NCI-H510A (cell line): ENCODE measurements at places on chromosomes 3 and 15.
A peak's percentile ranks its signal among the peaks of the same experiment; 100 is the strongest.

- no peak for DNase-seq
These were observed 5.9 kb upstream of the WNT5A start for GRCh38 chr3:55492976-55493375.

DNA sequence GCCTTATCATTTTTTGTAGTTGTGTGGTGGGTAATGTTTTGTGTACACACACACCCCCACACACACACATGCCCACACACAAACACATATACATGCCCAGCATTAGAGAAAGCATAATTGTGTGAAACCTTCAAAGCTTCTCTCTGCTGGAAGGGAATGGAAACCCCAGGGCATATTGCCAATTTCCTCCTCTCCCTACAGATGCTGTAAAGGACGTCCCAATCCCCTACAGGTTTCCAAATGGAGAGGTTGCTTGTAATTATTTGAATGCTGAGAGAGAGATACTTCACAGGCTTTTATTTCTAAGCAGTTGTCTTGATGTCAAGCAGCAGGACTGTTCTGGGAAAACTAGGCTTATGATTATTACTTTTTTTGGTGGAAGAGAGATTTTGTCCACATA lies 23.0 kb upstream of the CCK start:
- DNase-seq = no peak

GRCh38 chr3:25036633-25037032 lies 391.4 kb upstream of the RARB start:
- DNase-seq = no peak

DNA sequence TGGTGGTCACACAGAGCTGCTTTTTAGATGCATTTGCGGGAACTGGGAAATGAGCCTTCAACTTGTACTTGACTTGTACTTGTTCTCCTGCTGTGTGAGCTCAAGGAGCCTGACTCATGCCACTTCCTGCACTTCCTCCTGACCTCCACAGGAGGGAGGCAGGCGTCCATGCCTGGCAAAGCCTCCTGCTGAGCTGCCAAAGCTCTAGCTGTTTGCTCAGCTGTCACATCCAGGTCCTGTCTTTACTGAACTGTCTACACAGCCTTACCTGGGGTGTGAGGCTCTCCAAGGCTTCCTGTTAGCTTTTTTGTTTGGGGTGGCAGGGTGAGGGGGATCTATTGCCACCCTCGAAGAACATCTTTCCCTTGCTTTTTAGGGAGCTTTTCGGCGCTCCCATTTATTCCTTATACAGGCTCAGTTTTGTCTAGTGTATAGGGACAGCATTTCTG lies 6.4 kb downstream of the THPO start:
- DNase-seq = peak; percentile 89

DNA sequence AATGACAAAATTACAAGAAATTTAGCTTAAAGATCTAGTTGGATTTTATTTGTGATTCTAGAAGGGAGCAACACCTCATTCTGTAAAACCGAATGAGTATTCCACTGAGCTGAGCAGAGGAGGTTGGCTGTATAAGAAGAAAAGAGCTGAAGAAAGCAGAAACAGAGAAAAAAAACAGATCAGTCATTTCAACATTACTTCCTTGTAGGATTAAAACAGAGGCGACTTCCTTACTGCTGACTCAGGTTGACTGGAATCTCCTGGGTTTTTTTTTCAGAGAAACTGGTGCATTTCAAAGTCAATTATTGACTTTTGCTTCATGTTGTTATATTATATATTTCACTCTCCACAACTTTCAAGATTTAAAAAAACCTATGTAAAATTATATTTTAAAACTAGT lies 368.1 kb upstream of the UBE2E2 start:
- no peak for DNase-seq

DNA sequence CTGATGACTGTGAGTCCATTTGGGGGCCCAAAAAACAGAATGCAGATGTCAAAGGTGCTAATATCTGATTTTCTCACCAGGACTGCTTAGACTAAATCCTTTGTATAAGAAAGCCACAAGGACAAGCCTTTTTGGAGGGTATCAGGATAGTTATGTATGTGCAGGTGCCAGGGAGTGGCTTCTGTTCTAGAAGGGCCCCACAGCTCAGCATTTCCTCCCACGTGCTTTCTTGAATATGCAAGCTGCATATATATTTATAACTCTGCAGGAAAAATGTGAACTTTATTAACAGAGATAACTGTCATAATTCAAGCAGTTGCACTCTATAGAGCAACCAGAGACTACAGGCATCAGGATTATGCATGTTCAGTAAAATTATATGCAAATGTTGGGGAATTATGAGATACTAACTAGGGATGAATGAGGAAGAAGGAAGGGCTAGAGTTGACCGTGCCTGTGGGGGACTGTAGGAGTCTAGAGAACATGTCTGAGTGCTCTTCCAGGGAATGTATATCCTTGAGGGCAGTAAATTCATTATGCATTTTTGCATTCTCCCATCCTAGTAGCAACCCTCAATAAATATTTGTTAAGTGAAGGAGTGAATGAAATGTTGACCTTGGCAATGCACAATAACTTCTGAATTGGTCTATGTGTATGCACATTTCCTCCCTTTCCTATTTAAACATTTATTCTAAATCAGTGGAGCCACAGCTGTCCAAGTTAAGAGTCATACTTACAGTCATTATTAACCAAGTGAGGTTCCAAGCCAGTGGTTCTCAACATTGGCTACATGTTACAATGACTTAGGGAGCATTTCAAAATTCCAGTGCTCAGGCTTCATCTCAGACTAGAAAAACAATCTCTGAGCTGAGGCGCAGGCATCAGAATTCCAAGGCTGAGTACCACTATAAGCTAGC lies 94.8 kb upstream of the ANKRD28 start:
- DNase-seq = no peak

- DNase-seq = no peak
These were observed 96.0 kb upstream of the FAM174B start for GRCh38 chr15:92751528-92751927.

DNA sequence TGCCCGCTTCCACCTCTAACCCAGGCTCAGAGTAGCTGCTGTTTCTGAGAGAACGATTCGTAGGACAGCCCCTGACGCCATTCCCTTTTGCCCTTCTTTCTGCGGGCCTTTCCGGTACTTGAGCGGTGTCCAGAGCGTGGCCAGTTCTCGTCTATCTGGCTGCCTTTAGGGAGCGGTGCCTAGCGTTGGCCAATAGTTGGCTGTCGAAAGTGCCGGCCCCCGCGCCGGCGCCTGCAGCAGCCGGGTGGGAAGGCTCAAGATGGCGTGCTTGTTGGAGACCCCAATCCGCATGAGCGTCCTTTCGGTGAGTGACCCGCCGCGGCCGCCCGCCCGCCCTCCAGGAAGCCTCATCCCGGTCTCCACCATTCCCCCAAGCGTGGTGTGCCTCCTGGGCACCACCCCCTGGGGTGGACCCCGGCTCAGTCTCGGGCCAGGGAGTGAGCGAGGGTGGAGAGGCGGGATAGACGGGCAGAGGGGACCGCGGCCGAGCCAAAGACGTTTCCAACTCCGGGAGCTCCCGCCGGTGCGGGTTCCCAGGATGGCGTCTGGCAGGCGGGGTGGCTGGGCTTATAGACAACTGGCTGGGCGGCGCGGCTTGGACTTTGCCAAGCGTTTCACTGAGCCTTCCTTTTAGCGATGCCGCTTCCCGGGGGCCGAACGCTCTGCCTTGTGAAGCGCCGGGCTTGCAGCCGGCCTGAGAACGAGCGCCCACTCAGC lies at the start of gene ARMC8:
Gene ARMC8 (plus strand): TSS at position 6 of the 717 bp plus-strand sequence. CDS start 254 bp downstream, at position 260.
- no peak for DNase-seq

GRCh38 chr3:107727102-107727501 lies 204.3 kb downstream of the BBX start:
- DNase-seq = no peak

DNA sequence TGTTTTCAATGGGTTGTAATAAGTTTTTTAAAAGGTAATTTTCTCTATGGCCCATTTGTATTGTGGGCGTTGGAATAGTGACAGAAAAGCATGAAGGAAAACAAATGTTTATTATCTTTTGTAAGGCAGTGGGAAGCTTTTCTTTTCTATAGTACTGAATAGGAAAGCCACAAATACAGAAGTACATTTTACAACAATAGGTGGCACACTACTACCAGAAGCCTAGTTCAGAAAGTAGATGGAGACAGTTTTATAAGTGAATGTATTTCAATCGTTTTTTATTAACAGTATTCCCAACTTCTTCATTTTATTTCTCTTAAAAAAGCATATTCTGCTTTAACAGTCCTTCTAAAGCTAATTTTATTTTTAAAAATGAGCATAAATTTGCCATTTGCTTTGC lies 296.7 kb downstream of the PTPRG start:
- DNase-seq = no peak

GRCh38 chr3:79477242-79477641 lies 290.6 kb downstream of the ROBO1 start:
- no peak for DNase-seq

GRCh38 chr3:12343047-12343501 lies 54.2 kb downstream of the PPARG start:
- DNase-seq = no peak
